ENCODE measurements at places on chromosomes 7 and 10.

DNA sequence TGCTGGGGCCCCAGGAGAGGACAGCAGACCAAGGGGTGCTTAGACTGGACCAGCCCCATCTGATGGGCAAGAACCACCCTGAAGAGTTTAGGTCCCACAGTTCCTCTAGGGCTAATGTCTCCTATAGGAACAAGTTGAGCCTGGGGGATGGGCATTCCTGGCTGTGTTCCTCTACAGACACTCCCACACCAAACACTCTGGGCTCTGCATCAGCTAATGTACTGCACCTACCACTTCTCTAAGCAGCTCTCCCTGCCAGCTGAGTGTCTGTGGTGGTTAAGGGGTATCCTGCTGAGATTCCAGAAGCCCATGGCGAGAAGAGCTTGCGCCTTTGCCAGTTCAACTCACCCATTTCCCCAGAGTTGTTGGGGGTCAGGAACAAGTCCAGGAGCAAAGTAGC lies 284.1 kb upstream of the CSTF2T start:
- H3K27ac ChIP-seq = no peak overlapping the region
- H3K4me1 ChIP-seq = no peaks in the 10 kb centered on the region
- DNase-seq = no peak
- H3K27me3 ChIP-seq = no peaks in the 10 kb centered on the region
- H3K4me3 ChIP-seq = no peak overlapping the region

- no peaks in the 10 kb centered on the region for H3K36me3 ChIP-seq
- peaks cover 11% of the 10 kb centered on the region for H3K4me1 ChIP-seq
- H3K4me3 ChIP-seq = no peak overlapping the region
- H3K27me3 ChIP-seq = no peaks in the 10 kb centered on the region
- H3K27ac ChIP-seq = peak overlapping the region; percentile 49
Measured at GRCh38 chr7:36264123-36264801, 111.2 kb downstream of the EEPD1 start.

- H3K4me3 ChIP-seq = no peak overlapping the region
- no peak overlapping the region for H3K27ac ChIP-seq
- DNase-seq = no peak
- no peaks in the 10 kb centered on the region for H3K36me3 ChIP-seq
- H3K27me3 ChIP-seq = no peaks in the 10 kb centered on the region
Measured at GRCh38 chr10:98608411-98608810, 161.7 kb upstream of the HPS1 start.

- H3K4me3 ChIP-seq = no peak overlapping the region
- DNase-seq = no peak
- H3K4me1 ChIP-seq = no peaks in the 10 kb centered on the region
- H3K27me3 ChIP-seq = no peaks in the 10 kb centered on the region
Measured at GRCh38 chr7:2880874-2881533, 36.9 kb upstream of the GNA12 start.

DNA sequence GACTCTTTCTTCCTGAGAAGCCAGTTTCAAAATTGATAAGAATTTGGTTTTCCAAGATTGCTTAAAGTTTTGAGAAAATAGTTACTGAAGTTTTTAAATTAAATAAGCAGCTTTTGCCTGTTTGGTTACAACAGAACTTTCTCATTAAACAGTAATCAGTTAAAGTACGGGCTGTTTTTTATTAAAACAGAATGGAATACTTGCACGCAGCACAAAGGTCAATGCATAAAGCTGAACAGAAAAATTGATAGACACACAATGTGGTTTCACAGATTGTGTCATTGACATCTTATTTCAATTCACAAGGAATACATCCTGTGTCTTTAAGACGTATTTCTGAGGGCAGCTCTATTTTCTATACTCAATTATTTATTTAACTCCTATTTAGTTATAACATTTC lies 192.2 kb downstream of the PRKG1 start:
- DNase-seq = no peak
- peaks cover 4% of the 10 kb centered on the region for H3K4me1 ChIP-seq
- H3K4me3 ChIP-seq = no peak overlapping the region
- no peaks in the 10 kb centered on the region for H3K36me3 ChIP-seq
- H3K27ac ChIP-seq = no peak overlapping the region

DNA sequence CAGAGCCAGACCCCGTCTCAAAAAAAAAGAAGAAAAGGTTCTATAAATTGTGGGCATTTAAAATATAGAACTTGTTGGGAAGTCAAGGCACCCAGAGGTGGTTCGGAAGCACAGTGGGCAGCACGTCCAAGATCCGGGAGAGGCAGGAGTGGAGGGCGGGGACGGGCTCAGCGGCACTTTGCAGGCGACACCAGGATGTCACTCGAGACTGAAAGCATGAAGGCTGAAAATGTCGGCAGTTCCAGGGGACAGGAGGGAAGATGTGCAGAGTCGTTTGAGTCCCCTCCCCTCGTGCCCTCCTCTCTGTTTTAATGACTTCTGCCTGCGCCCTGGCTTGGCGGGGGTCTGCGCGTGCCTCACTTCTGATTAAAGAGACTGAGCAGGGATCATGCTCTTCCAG lies 30.6 kb downstream of the IQCE start:
- H3K4me3 ChIP-seq = no peak overlapping the region
- peaks cover 5% of the 10 kb centered on the region for H3K36me3 ChIP-seq
- H3K27me3 ChIP-seq = no peaks in the 10 kb centered on the region
- DNase-seq = no peak

GRCh38 chr7:77691892-77692491 lies 4.3 kb upstream of the RSBN1L start:
- H3K27ac ChIP-seq = peak overlapping the region; percentile 29
- DNase-seq = no peak
- H3K4me1 ChIP-seq = peaks cover 67% of the 10 kb centered on the region
- H3K36me3 ChIP-seq = no peaks in the 10 kb centered on the region
- H3K4me3 ChIP-seq = no peak overlapping the region

- H3K4me3 ChIP-seq = no peak overlapping the region
- no peak for DNase-seq
- no peak overlapping the region for H3K27ac ChIP-seq
- no peaks in the 10 kb centered on the region for H3K4me1 ChIP-seq
Measured at GRCh38 chr7:79933144-79933543, 201.5 kb upstream of the GNAI1 start.

GRCh38 chr7:124295289-124295688 lies 262.4 kb upstream of the TMEM229A start:
- no peak overlapping the region for H3K4me3 ChIP-seq
- H3K4me1 ChIP-seq = no peaks in the 10 kb centered on the region
- DNase-seq = no peak
- H3K27me3 ChIP-seq = no peaks in the 10 kb centered on the region

DNA sequence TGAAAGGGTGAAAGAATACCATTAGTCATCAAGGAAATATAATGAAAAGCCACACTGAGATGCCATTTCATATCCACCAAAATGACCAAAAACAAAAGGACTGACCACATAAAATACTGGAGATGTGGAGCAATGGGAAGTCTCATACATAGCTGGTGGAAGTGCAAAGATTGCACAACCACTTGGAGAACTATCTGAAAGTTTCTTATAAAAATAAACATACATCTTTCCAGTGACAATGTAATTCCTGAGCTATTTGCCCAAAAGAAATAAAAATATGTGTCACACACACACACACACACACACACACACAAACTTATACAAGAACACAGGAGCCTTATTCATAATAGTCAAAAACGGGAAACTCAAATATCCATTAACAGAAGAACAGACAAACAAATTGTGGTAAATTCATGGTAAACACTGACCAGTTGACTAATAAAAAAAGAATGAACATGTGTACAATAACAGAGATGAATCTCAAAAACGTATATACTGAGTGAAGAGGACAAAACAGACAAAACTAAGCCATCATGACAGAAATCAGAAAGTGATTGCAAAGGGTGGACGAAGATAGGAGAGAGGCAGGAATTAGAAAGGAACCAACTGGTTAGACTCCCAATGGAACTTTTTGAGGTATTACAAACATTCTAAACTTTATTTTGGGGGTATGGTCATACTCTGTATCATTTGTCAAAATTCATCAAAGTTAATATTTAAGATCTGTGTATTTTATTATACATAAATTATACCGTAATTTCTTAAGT lies 21.5 kb downstream of the WASL start:
- H3K27ac ChIP-seq = no peak overlapping the region
- no peaks in the 10 kb centered on the region for H3K36me3 ChIP-seq
- H3K4me1 ChIP-seq = peaks cover 11% of the 10 kb centered on the region
- no peak for DNase-seq
- no peaks in the 10 kb centered on the region for H3K27me3 ChIP-seq
- H3K4me3 ChIP-seq = no peak overlapping the region

DNA sequence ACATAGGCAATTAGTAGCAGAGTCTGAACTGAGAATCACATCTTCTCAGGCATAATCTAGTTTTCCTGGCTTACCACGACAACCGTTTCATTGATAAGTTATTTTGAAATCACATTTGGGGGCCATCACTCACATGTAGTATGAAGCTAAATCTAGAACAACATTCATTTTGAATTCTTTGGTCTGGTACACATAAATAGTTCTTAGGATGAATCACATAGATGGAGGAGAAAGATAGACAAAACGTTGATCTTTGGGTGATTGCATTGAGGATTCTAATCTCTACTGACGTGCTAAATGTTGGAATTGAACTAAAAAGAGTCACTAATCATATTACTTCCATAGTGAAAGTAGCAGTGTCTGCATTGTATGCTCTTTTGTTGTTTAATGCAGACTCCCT lies 1022.6 kb downstream of the LRMDA start:
- no peaks in the 10 kb centered on the region for H3K27me3 ChIP-seq
- H3K4me1 ChIP-seq = no peaks in the 10 kb centered on the region
- H3K27ac ChIP-seq = no peak overlapping the region
- H3K36me3 ChIP-seq = no peaks in the 10 kb centered on the region
- H3K4me3 ChIP-seq = no peak overlapping the region

- peaks cover 26% of the 10 kb centered on the region for H3K4me1 ChIP-seq
- no peak overlapping the region for H3K4me3 ChIP-seq
- H3K27ac ChIP-seq = no peak overlapping the region
- no peak for DNase-seq
- no peaks in the 10 kb centered on the region for H3K27me3 ChIP-seq
- H3K36me3 ChIP-seq = no peaks in the 10 kb centered on the region
Measured at GRCh38 chr10:42962110-42962901, 114.6 kb upstream of the RET start.

DNA sequence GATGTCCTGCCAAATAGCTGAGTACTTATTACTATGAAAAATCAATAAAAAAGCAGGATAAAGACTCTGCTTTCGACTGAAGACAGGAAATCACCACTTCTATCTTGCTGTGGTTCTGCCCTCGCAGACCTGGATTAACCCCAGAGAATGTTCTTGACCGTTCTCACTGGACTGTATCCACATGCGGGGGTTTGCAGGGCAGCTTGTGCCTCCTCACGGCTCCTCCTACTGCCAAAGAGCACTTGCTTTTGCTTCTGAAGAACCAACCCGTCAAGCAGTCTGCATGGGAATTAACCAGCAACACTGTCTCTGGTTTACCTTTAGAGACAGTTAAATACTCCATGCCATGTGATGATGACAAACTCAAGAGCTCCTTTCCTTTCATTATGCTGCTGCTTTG lies 184.0 kb downstream of the GFRA1 start:
- H3K27me3 ChIP-seq = no peaks in the 10 kb centered on the region
- no peaks in the 10 kb centered on the region for H3K36me3 ChIP-seq

DNA sequence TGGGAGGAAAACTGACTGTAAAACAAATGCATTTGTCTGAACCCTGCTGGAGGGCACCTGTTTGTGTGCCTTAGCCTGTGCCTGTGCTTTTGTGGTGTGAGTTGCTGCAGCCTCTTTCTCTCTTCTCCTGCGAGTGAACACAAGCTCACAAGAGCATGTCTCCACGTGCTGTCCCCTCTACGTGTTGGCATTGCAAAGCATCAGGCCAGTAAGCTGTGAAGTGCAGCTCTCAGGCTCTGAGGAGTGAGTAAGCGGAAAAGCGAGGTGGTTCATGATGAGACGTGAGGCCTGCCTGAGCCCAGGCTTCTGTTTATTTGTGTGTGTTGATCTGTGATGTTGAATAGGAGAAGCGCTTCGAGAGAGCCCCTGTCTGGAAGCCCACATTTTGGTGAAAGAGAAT lies 85.6 kb upstream of the PDCD4 start:
- no peak for DNase-seq
- H3K27ac ChIP-seq = peak overlapping the region; percentile 21
- H3K27me3 ChIP-seq = no peaks in the 10 kb centered on the region
- H3K4me1 ChIP-seq = peaks cover 5% of the 10 kb centered on the region
- H3K4me3 ChIP-seq = no peak overlapping the region
- no peaks in the 10 kb centered on the region for H3K36me3 ChIP-seq

DNA sequence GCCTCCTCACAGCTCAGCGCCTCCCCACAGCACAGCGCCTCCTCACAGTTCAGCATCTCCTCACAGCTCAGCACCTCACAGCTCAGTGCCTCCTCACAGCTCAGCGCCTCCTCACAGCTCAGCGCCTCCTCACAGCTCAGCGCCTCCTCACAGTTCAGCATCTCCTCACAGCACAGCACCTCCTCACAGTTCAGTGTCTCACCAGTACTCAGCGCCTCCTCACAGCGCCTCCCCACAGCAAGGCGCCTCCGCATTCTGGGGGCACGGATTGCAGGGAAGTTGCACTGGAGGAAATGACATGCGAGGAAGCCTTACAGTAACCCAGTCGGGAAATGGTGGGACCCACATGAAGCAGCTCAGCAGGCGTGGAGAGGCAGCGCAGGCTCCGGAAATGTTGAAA lies 271.6 kb downstream of the WDR37 start:
- no peaks in the 10 kb centered on the region for H3K4me1 ChIP-seq
- H3K4me3 ChIP-seq = no peak overlapping the region

DNA sequence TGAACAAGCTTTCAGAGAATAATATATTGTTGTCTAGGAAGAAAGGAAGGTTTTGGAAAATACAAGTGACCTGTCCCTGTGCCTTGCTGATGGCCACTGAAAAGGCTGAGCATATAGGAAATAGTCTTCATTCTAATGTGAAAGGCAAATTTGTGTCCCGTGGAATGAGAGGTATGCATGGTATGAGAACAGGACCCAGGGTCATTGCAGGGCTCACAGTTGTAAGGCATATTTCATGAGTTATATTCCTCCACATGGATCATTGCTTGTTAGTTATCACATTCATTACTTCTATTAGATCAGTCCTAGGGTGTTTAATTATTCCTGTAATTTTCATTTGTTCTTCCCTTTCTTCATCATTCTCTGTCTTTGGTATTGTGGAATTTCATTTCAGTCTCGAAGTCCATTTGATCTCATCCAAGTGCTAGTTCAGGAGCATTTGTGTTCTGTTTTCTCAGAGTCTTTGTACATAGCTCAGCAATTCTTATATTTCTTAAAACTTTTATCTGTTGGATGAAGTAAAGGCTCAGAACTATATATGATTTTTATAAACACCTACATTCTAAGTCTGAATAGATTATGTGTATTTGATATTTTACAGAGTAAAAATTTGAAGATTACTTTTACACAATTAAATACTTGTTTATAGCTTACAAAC lies 39.4 kb upstream of the ARHGAP21 start:
- H3K4me3 ChIP-seq = no peak overlapping the region
- no peaks in the 10 kb centered on the region for H3K36me3 ChIP-seq
- H3K27me3 ChIP-seq = no peaks in the 10 kb centered on the region
- DNase-seq = no peak

GRCh38 chr7:148260599-148260998 lies 330.0 kb upstream of the C7orf33 start:
- H3K36me3 ChIP-seq = no peaks in the 10 kb centered on the region
- no peak overlapping the region for H3K4me3 ChIP-seq
- peak overlapping the region; percentile 71 for H3K27ac ChIP-seq
- no peaks in the 10 kb centered on the region for H3K27me3 ChIP-seq
- H3K4me1 ChIP-seq = no peaks in the 10 kb centered on the region
